ENCODE measurements at places on chromosomes 2 and 18.

DNA sequence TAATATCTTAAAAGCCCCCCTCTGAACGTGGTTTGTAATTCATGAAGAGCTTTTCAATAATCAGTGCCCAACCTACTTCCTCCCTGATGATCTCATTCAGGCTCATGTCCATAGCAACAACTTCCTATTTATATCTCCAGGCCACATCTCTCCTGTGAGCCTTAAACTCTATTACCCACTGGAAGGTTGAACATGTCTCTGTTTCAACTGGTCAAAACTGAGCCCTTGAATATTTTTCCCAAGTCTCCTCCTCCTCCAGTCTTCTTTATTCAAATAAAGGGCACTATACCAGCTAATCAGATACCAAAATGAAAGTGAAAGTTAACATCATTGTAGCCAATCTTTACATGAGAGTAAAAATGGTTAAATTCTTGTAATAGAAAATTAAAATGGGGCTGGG is 63.7 kb upstream of the ITGA4 start:
- peak; percentile 68 for DNase-seq

- peak; percentile 68 for DNase-seq
Measured at GRCh38 chr2:237154082-237154638, 68.5 kb downstream of the COPS8 start.

GRCh38 chr2:3430740-3431490 is 51.4 kb downstream of the TRAPPC12 start:
- DNase-seq, result no peak

GRCh38 chr2:12504443-12504842 is 212.3 kb upstream of the TRIB2 start:
- no peak for DNase-seq

- DNase-seq, result no peak
Measured at GRCh38 chr2:232573771-232574435, 23.4 kb downstream of the EIF4E2 start.

- no peak for DNase-seq
Measured at GRCh38 chr2:16466133-16466820, 199.4 kb downstream of the CYRIA start.

DNA sequence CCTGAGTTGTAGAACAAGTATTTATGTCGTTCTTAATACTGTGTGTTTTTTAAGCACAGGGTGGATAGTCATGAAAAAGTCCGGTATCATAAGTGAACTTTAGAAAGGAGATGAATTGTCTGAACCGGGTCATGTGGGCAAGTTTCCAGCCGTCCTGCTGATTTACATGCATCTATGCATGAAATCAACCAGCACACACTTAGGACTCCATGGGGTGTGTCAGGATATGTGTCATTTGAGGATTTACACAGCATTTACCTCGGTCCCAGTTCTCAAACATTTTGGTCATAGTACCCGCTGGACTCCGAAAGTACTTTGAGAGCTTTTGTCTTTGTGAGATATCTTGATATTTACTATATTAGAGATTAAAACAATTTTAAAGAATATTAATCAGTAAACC is 47.5 kb upstream of the TWSG1 start:
- no peak for DNase-seq

DNA sequence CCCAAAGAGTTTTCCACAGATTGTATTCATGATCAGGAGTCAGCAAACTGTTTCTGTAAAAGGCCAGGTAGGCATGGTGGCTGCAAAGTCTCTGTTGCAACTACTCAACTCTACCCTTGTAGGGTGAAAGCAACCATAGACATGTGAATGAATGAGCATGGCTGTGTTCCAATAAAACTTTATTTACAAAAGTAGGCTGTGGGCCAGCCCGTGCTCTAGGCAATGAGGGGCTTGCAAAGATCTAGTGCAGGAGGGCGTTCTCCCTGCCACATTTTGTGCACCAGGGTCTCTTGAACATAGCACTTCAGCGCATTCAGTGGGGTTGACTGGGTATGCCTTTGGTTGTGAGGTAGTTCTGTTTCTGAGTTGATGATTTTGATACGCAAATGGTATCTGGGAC is 85.8 kb downstream of the ST6GAL2 start:
- DNase-seq, result no peak

DNA sequence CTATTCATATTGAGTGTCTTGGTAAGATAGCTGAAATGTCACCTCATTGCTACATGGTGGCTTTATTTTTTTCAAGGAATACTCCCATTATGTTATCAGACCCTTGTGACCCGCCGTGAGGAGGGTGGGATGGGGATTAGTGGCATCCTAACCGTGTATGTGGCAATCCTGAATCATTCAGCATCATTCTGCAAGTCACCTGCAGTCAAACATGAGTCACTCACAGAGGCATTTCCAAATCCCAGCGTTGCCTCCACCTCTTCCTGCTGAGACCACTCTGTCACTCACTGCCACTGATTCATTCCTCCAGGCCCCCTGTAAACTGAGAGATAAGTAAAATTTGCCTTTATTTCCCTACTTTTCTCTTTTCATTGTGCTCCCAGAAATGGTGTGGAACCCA is 307.4 kb upstream of the KLHL29 start:
- no peak for DNase-seq

GRCh38 chr18:75010278-75010677 is 198.7 kb downstream of the PTGR3 start:
- DNase-seq, result no peak

DNA sequence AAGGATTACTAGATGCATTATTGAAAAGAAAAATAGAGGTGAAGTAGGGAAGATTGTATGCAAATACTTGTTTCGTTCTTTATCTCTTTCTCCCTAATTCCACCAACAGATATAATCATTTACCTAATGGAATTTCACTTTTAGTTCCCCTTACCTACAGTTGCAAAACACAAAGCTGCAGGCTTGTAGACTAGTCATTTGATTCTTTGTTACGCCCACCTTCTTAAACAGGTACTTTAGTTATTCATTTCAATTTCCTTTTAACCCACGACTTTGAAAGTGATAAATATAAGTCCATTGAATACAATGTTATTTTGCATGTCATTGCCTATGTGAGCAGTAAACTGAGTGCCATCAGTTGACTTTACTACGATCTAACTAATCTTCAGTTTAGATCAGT is 3.9 kb upstream of the HRH4 start:
- no peak for DNase-seq

DNA sequence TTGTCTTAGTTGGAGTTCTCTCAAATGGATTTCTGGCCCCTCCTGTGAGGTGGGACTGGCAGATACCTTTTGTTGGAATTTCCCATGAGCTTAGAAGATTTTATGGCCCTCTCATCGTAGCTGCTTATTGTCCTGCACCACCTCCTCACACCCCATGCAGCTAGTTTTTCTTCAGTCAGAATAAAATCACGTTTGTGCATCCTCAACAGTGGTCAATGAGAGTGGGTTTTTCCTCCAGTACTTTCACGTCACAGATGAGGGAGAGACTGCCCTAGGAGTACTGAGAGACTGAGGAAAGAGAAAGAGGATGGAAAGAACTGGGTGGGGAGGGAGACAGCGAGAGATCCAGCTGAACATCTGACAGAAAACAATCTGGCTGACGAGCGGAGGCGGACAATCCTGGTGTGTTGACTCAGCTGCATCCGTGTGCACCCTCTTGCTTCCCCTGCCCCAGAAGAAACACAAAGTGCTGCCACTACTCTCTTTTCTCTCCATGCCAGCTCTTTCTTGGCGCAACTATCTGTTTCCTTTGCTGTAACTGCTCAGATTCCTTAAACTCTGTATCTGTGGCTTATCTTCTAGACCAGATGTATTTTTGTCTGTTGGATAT is 7.4 kb downstream of the RAPGEF4 start:
- no peak for DNase-seq

- no peak for DNase-seq
Measured at GRCh38 chr2:174984561-174984960, 20.6 kb downstream of the CHN1 start.

GRCh38 chr18:57891707-57892391 is 88.7 kb upstream of the ATP8B1 start:
- DNase-seq, result no peak

DNA sequence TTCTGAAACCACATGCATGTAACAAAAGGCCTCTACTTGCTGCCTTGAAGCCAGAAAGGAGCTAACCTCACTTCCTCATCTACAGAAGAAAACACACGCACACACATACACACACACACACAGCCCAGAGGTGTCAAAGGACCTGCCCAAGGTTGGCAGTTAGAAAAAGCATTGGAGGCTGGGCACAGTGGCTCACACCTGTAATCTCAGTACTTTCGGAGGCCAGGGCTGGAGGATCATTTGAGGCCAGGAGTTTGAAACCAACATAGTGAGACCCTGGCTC is 125.9 kb upstream of the RNF152 start:
- DNase-seq, result no peak

GRCh38 chr2:104240984-104241383 is 612.9 kb upstream of the POU3F3 start:
- DNase-seq, result no peak

- DNase-seq, result no peak
Measured at GRCh38 chr2:9200633-9201015, 6.0 kb upstream of the ASAP2 start.

GRCh38 chr2:96241900-96242611 is 23.7 kb downstream of the TMEM127 start:
- peak; percentile 74 for DNase-seq

DNA sequence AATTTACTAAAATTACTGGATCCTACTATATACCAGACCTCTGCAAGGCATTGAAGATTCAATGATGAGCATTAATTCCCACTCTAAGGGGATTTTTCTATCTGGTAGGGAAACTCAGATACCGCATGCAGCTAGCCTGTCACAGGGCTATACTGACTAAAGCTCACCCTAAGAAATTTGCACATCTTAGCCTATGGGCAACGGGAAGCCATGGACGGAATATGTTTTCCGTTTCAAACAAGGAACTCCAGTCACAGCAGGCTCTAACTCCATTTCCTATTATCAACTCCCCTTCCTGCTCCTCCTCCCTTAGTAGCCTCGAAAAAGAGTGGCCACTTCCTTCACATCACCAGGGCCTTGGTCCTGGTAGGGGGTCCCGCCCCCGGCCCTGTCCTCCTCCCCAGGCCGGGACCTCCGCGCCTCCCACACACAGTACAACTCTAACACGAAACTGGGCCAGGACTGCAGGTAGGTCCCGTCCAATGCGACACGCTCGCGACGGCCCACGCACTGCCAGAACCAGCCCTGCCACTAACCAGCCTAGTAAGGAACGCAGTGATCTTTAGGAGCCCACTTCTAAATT is 659 bp upstream of the COX5B start:
- no peak for DNase-seq

GRCh38 chr18:79512461-79513380 is 117.0 kb downstream of the NFATC1 start:
- no peak for DNase-seq

- DNase-seq, result no peak
Measured at GRCh38 chr2:144010096-144010836, 509.7 kb downstream of the ZEB2 start.

DNA sequence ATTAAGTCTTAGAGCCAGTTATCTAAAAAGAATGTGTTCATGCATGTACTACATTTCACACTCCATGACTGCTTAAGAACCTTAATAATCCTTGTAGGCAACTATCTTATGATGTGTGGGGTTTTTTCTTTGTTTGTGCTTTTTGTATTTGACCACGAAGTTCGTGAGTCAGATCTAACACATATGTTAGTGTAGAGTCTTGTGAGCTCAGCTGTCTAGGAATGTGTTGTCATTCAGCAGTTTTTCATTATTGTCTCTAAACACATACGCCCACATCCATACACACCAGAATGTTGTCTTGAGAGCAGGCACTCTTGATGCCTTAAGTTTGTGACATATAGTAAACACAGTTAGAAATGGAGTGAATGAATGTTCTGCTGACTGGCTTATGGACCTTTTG is 38.4 kb downstream of the CAB39 start:
- no peak for DNase-seq

DNA sequence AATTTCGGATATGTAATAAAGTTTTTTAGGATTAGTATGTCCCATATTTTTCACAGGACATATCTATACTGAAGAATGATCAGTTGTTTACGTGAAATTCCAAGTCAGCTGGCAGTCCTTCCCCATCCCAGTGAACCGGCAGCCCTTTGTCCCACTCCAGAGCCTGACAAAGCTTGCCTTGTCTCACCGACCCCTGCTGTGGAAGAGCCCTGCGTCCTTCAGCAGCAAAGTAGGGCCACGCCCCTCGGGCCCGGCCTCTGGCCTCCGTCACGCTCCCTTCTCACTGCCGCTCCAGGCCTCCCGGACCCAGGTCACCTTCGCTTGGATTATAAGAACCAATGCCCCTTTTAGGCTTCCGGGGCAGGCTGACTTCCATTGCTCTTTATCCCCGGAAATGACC is 89.8 kb upstream of the TGIF1 start:
- no peak for DNase-seq

DNA sequence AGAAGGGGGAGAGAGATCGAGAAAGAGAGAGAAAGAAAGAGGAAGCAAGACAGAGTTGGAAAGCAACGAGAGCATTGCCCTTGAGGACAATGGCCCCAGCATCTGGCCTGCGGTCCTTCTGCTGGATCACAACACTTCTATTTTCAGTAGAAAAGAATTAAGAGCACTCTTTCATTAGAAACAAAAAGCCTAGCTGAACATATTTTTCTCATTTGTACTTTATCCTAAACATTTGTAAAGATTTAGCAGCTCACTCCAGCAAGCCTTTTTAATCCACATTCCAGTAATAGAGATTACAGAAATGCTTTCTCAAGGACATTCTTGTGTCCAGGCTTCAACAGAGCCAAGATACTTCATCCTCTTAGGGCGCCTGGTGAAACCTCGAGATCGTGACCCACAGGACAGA is 31.6 kb upstream of the AFF3 start:
- DNase-seq, result no peak

DNA sequence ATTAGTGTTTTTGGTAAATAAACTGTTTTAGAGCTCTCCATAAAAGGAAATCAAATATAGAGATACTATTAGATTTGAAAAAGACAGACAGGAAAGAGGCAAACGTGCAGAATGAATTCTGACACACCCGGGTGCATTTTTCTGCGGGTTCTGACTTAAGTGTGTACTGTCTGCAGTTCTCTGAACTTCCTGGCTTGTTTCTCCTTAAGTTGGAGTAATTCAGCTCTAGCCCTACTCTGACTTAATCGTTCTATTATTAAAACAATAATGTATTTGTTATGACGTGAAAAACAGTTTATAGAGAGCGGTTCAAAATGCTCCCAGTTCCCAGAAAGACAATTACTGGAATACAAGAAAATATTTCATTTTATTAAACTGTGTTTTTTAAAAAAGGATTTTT is 305.9 kb downstream of the ARHGAP15 start:
- DNase-seq, result no peak

- no peak for DNase-seq
Measured at GRCh38 chr2:235864733-235865515, 303.3 kb downstream of the GBX2 start.

GRCh38 chr2:203533676-203534591 is 1.2 kb downstream of the RAPH1 start:
- DNase-seq, result peak; percentile 49

GRCh38 chr18:58225101-58225500 is 181.1 kb downstream of the NEDD4L start:
- no peak for DNase-seq
